Erythroblast (primary cell): ENCODE measurements at places on chromosomes 11 and 22.
A peak's percentile ranks its signal among the peaks of the same experiment; 100 is the strongest.

DNA sequence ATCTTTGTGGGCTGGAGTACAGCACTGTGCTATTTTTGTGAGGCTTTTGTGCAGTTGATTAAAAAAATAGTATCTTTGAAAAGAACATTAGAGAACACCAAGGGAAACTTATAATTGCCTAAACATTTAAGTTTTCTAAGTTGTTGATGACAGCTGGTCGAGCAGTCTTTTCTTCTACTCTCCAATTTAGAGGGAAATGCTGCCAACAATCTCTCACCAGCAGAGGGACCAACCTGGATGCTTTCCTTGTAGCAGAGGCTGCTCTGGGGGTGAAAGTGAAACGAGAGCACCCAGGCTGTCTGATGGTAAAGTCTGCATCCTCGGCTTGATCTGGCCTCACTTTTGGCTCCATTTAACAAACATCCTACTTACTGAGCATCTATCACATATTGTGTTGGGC lies 1286.5 kb upstream of the TENM4 start:
- DNase-seq: no peak

DNA sequence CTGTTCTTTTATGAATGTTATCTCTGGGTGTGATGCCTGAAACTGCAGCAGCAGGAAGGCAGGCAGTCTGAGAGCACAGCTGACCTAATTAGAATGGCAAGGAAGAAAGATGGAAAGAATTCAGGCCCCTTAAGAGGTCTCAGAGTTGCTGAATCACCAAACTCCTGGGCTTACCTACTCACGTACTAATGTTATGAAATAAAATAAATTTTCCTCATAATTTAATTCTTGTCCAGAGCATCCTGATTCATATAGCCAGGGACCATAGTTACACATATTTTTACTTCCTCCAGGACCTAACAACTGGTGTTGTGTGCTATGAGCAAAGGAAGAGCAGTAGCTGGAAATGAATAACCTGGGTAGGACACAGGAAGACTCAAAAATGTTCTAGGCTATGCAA lies 41.9 kb downstream of the SNX19 start:
- DNase-seq: no peak

GRCh38 chr11:77095551-77096490 lies 6.8 kb upstream of the OMP start:
- no peak for DNase-seq

DNA sequence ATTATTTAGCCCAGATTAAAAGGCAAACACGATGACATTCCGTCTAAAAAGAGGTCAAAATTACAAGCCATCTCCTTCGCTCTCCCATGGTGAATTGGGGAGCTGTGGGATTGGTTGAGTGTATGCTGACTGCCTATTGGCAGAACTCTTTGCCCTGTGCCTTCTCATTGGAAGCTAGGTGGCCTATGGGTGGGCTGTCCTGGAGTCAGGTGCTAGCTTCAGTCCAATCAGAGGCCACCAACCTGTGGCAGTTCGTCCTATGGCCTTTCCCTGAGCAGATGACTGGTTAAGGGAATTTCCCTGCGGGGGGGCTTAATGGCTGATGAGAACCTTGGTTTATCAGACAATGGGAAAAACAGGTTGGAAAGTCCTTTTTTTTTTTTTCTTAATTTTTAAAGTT lies 3.2 kb upstream of the MTMR3 start:
- peak; percentile 29 for DNase-seq

DNA sequence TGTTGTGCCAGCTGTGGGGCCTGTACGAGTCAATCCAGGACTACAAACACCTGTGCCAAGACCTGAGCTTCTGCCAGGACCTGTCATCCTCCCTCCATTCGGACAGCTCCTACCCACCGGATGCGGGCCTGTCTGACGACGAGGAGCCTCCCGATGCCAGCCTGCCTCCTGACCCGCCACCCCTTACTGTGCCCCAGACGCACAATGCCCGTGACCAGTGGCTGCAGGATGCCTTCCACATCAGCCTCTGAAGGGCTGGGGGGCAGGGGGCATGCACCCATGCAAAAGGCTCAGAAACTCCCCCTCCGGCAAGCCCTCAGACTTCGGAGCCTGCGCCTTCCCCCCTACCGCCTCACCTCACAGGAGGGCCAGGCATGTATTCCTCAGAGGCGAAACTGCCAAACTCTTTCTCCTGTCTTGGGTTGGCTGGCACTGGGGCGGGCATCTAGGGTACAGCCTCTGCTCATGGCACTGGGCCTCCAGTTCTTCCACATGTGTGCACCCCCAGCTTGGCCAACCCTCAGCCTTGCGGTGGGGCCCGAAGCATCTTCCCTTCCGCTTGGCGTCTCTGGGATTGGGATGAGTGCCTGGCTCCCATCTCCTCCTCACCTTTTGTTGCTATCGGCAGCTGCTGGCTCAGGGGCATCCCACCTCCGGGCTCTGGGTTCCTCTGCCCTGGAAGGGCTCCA lies 1.2 kb downstream of the FAM89B start:
- no peak for DNase-seq
